CD4-positive, alpha-beta T cell treated with Interferon alpha-2 for 1 hour (primary cell): ENCODE measurements at places on chromosomes 5 and 9.

GRCh38 chr5:172458976-172459782 lies 4.9 kb upstream of the SH3PXD2B start:
- no peak for DNase-seq

DNA sequence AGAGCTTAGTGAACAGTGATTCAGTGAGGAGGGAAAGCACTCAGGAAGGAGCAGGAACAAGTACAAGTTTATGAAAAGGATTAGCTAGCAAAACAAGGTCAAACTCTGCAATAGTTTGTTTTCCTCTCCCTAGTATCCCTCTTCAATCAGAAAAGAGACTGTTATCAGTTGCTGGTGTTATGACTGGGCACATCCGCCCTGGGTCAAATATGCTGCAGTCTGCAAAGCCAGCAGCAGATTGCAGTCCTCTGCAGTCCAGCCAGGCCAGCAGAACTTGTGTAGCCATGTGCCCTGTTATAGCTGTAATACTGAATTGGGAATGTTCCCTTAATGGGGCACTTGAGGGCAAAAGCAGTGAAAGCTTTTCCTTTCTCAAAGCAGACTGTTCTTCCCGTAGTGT lies 12.0 kb downstream of the PCDHAC2 start:
- DNase-seq, result no peak

- DNase-seq, result no peak
Measured at GRCh38 chr9:131651160-131651559, 88.7 kb downstream of the RAPGEF1 start.

GRCh38 chr9:2876726-2877125 lies 32.8 kb upstream of the PUM3 start:
- DNase-seq, result no peak

GRCh38 chr9:72586388-72587130 lies 65.2 kb downstream of the TMC1 start:
- DNase-seq, result peak; percentile 45

DNA sequence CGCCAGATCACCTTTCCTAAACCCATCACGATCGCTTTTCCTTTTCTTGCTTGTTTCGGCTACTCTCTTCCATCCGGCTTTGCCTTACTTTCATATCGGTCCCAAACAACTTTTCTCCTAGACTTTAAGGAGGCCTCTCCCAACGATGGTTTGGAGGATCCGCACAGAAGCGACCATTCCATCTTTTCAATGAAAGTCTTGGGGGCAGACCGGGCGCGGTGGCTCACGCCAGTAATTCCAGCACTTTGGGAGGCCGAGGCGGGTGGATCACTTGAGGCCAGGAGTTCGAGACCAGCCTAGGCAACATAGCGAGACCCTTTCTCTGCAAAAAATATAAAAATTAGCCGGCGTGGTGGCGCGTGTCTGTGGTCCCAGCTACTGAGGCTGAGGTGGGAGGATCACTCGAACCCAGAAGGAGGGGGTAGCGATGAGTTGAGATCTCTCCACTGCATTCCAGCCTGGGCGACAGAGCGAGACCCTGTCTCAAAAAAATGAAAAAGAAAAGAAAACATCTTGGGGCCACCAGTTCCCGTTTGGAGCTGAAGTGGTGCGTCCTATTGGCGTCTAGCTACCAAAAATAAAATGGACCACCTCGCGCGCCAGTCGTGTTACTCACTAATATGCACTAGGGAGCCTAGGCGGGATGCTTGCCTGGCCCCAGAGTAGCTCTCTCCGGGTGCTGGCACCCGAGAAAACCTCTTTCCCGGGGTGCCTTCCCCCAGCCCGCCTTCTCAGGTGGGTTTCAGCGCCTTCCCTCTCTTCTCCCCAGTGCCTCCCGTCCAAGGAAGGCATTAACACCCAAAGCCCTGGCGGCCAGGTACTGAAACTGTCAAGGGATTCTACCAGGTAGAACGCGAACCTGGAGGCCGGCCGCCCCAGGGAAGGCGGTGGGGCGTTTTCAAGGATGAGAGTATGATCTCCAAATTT lies 800 bp upstream of the AP3B1 start:
- peak; percentile 26 for DNase-seq

GRCh38 chr5:80248378-80248777 lies 7.5 kb downstream of the SERINC5 start:
- no peak for DNase-seq
